Activated T-helper 2 cell treated with anti-CD3 and anti-CD28 coated beads, Interferon-gamma antibody, Interleukin-2, Interleukin-4, amounts not matched to agents 10 μg/mL and 5 μg/mL and 100 μg/mL, durations not matched to agents 14 hours and 24 hours and 36 hours (primary cell): ENCODE measurements at places on chromosomes 2 and 18.
A peak's percentile ranks its signal among the peaks of the same experiment; 100 is the strongest.

DNA sequence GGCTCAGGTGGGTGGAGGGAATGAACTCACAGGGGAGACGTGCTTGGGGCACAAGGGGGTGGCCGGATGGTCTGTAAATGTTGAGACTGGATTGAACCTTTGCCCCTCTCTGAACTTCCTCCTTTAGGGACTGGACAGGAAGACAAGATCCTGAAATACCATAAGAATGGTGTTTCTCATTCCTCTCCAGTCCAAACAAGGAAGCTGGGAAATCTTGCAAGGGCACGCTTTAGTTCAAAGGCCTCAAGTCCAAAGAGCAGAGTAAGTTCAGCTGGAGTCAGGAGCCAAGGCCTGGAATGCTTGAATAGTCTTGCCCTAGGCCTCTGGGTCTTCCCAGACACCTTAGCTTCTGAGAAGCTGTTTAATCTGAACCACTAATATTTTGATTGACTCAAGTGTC is 52.4 kb upstream of the SIX3 start:
- DNase-seq = no peak

GRCh38 chr2:196370381-196370780 is 199.0 kb upstream of the STK17B start:
- no peak for DNase-seq

DNA sequence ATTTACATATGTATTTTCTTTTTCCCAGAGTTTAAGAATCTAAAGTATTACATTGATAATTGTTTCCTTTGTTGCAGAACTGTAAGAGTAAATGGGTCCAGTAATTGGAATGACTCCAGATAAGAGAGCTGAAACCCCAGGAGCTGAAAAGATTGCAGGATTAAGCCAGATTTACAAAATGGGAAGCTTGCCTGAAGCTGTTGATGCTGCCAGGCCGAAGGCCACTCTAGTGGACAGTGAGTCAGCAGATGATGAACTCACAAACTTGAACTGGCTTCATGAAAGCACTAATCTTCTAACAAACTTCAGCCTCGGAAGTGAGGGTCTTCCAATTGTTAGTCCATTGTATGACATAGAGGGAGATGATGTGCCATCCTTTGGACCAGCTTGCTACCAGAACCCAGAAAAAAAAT is 183.8 kb upstream of the STON1 start:
- no peak for DNase-seq

DNA sequence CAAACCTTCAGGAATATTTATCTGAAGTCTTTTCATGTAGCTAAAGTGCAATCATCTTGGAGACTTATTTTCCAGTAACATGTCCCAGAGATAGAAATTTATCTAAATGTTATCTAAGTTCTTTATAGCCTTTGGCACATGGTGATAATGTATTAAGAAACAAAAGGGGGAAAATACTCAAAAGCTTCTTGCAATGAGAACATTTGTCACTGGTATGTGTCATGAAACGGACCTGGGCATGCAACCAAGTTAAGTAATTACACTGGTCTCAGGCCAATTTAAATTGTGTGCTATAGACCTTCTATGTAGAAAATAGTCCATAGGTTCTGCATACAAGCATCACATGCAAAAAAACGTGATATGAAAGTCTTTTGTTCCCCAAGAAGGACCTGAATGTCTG is 136.2 kb downstream of the SLC8A1 start:
- no peak for DNase-seq

GRCh38 chr2:237987268-237987667 is 20.5 kb downstream of the UBE2F start:
- DNase-seq = no peak

- no peak for DNase-seq
Observed at GRCh38 chr2:143696651-143697050, 567.4 kb downstream of the ARHGAP15 start.

- DNase-seq = no peak
Observed at GRCh38 chr2:222670191-222671038, 1.0 kb upstream of the MOGAT1 start.

DNA sequence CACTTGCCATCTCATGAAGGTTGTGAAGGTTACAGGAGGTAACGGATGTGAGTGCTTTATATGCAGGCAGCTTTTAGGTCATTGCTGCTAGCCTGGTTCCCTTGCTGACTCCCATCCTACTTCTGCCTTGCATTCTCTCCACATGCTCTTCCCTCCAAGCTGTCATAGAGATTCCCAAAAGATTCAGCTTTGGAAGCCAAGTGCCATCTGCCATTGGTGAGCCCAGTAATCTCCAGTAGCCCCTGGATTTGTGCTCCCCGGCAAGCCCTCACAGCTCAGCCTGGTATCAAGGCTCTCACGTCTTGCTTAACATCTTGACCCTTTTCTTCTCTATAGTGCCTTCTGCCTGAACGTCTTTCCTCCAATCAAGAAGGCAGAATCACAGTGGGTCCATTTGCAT is 61.6 kb downstream of the MYT1L start:
- DNase-seq = no peak

GRCh38 chr2:203164311-203164935 is 74.4 kb upstream of the CYP20A1 start:
- DNase-seq = no peak

DNA sequence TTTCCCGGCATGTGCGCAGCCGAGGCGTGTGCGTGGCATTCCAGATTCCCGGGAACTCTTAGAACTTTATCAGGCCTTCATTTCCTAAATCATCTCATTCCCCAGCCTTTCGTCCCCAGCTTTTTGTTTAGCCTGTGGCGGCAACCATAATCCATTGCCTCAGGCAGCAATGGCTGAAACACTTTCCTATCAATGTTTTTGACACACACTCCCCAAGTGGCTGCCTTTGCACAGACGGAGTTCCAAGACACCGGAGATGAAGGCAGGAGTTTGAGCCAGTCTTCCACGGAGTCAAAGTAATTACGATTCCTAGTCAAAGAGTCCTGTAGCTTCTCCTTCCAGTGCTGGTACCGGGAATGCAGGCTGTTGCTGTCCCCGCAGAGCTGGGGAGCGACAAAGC is 64.8 kb downstream of the KCNG2 start:
- DNase-seq = no peak

DNA sequence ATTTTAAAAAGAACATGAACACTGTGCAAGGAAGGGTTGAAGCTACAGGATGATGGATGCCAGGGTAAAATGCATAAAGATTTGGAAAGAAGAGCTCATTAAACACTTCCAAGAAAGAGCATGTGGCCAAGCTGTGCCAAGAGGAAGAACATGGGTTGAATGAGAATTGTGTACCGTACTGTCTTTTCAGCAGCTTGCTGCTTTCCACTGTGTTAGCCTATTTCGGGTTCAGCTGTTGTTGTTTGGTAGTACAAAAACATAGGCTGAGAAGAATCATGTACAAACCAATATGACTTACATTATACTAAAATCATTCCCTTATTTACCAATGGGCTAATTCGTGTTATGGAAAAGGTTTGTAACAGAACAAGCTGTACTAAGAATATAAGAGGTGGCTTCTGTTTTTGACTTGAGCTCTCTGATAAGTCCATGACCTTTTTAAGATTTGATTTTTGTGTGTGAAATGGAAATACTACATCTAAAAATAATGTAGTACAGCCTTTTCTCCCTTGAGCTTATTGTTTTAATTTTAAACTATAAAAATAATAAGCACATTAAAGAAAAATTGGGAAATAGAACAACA is 188.3 kb upstream of the STON1 start:
- DNase-seq = no peak

DNA sequence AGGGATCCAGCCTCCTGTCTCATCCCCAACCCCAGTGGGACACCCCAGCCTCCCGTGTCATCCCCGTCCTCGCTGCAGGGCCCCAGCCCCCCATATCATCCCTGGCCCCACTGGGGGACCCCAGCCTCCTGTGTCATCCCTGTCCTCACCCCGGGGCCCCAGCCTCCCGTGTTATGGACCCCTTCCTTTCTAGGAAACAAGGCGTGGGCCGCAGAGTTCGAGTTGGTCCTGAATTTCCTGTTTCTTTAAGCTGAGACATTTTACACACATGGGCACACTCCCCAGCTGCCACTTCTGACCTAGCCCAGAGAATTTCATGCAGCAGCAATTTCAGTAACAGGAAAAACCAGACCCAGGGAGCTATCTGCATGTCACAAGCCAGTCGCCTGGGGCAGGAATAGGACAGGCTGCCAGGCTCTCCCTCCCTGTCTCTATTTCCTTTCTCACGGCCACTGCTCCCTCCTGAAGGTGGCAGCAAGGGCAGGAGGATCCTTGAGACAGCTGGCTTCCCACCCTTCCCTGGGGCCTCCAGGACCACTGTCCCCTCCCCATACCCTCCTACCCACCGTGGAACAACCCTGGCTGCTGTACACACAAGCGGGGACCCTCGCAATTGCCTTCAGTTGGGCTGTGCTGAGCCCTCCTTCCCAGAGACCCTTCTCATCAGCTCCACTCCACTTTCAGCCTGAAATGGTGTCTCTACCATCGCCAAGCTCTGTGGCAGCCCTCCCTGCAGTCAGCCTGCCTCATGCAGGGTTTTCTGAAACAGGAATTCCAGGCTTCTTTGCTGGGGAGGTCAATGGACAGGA is 141.9 kb upstream of the ID2 start:
- DNase-seq = no peak

- DNase-seq = no peak
Observed at GRCh38 chr18:36396190-36396589, 98.7 kb downstream of the FHOD3 start.

- no peak for DNase-seq
Observed at GRCh38 chr2:210540471-210540870, 15.9 kb upstream of the CPS1 start.

DNA sequence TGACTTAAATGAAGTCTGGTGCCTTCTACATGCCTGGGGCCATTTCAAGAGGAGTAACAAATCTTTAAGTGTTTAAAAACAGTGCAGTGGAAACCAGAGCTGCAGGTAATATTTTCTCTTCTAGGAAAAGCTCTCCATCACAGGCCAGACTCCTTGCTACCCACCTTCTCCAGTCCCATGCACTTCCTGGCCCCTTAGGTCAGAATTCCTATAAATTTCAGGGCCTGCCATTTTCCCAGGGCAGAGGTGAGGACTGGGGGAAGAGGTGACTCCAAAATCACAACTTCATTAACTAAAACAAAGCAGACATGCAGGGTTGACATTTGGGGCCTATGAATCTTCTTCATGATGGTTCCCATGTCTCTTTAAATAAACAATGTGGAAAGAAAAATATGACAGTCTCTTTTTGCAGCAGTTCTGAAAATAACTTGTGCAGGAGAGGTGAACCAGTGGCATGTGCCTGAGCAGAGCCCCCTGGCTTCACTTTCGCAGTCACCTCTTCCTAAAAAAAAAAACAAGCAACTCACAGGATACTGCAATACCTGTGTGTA is 63.7 kb upstream of the TANC1 start:
- no peak for DNase-seq

GRCh38 chr2:116585669-116586327 is 1228.7 kb upstream of the DDX18 start:
- no peak for DNase-seq

GRCh38 chr18:76458522-76459311 is 36.3 kb downstream of the ZNF516 start:
- peak; percentile 6 for DNase-seq

DNA sequence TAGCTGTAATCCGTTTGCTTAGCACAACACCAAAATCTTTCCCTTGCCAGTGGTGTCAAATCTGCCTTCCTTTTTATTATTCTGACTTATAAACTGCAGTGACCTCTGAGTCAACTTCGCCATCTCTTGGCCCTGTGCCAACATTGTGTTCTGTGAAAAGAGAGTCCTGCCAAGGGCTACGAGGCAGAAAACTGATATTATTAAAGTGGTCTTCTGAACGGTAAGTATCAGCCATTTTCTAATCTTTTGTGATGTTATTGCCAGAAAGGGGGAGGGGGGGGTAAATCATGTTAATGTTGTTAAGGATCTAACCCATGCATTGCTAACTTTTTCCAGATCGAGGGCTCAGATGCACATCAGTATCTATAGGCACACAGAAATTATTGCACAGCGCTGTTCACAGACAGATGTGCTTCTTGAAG is 121.5 kb upstream of the LTBP1 start:
- no peak for DNase-seq

GRCh38 chr2:201199847-201200246 is 16.9 kb downstream of the CASP10 start:
- no peak for DNase-seq

DNA sequence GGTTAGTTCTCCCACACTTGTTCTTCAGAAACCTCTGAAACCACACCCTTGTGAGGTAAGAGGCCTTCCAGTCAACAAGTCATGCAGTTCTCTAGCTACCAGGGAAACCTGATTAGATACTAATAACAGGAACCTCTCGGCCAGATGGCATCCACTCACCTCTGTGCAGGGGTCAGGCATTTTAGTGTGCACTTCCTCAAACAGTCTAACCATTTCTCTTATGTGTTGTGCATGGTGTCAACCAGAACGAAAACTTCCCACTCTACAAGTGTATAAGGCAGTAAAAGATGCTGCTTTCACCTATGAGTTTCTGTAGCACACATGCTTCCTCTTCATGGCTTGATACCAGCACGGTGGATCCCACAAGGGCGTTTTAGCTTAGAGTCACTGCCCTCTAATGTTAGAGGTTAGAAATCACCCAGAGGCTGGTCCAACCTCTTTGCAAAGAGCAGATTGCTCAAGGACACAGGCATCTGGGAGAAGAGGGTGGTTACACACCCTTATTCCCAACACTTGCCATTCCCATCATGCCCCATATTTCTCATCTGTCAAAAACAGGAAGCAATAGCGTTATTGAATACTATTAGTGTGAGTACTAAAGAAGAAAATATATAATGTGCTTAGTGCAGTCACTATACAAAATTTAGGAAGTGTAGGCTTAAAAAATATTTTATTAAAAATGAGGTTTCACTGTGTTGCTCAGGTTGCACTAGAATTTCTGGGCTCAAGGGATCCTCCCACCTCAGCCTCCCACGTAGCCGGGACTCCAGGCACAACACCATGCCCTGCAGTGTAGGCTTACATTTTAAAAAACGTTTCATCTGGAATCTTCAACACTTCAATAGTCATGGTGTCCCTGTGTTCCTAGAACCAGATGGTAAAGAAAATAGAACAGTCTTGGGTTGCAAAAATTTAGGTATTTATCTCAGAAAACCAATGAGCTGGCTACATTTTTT is 34.5 kb upstream of the RAB31 start:
- no peak for DNase-seq

DNA sequence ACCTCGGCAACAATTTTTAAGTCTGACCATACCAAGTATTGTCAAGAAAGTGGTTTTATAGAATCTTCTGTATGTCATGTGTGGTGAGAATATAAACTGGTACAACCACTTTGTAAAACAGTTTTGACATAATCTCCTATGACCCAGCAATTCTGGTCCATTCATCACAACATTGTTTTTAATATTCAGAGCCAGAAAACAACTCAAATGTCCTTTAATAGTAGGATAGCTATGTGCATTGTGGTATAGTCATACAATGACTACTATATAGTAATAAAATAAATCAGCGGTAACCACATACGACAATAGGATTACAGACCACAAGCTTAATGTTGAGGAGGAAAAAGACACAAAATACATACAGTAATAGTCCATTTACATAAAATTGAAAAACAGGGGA is 175.2 kb upstream of the SPATS2L start:
- no peak for DNase-seq

GRCh38 chr18:27619090-27619772 is 434.1 kb upstream of the CHST9 start:
- no peak for DNase-seq

- DNase-seq = no peak
Observed at GRCh38 chr2:172398440-172398839, 28.9 kb upstream of the ITGA6 start.
